NCI-H774 (cell line): ENCODE measurements at places on chromosomes 16 and 17.

DNA sequence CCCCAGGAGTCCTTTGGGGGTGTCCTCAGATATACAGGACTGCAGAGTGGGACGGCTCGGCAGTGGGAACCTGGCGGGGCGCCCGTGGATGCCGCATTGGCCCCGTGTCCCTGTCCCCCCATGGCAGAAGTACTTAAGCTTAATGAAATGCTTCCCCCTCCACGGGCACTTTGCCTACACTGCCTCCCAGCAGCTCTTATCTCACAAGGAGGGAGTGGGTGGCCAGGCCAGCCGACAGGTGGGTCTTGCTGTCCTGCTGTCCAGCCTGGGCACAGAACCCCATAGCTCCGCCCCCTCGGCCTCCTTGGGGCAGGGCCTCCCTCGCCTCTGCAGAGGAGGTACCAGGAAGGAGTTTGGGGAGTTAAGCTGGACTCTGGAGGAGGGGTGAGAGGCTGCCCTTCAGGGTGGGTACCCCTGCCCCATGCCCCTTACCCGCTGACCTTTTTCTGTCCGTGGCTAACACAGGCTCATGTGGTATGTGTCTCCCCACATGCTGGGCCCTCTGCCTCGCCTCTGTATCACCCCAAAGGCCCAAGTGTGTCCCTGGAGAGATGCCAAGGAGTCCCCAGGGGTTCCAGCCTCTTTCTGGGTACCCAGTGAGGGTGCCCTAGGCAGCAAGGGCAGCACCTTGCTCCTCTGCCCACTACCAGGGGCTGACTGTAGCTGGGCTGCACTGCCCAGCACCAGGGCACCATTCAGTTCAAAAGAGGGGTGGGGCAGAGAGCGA is 8.7 kb downstream of the THRA start:
- no peak for DNase-seq

- no peak for DNase-seq
Measured at GRCh38 chr16:68599586-68599985, 45.5 kb upstream of the CDH3 start.

- DNase-seq: no peak
Measured at GRCh38 chr17:50767030-50767429, 288 bp downstream of the ANKRD40CL start.

GRCh38 chr16:30459456-30459855 is 13.1 kb upstream of the ITGAL start:
- no peak for DNase-seq
